ENCODE measurements at places on chromosomes 2 and 18. TPM values are rescaled to one million over a fixed set of nuclear protein-coding genes. Genes with fewer than 3 reads are reported as not detected.

DNA sequence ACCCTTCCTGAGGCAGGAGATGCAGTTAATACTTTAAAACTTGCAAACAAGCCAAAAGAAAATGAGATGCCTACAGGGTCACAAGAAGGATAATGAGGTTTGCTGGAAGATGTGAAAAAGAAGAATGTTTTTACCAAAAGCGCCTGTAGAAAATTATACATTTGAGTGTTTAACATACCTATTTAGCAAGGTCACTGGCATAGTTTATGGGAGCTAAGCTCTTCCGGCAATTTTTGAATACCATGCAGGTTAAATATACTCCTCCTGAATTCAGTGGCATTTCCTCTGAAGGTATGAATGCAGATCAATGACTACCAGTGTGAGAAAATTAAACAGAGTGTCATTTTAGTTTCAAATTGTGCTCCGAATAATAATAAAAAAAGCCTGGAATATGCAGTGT is 21.2 kb upstream of the MAP3K20 start:
- no peak for DNase-seq
- H3K4me3 ChIP-seq: no peak overlapping the region
- no peaks in the 10 kb centered on the region for H3K4me1 ChIP-seq

DNA sequence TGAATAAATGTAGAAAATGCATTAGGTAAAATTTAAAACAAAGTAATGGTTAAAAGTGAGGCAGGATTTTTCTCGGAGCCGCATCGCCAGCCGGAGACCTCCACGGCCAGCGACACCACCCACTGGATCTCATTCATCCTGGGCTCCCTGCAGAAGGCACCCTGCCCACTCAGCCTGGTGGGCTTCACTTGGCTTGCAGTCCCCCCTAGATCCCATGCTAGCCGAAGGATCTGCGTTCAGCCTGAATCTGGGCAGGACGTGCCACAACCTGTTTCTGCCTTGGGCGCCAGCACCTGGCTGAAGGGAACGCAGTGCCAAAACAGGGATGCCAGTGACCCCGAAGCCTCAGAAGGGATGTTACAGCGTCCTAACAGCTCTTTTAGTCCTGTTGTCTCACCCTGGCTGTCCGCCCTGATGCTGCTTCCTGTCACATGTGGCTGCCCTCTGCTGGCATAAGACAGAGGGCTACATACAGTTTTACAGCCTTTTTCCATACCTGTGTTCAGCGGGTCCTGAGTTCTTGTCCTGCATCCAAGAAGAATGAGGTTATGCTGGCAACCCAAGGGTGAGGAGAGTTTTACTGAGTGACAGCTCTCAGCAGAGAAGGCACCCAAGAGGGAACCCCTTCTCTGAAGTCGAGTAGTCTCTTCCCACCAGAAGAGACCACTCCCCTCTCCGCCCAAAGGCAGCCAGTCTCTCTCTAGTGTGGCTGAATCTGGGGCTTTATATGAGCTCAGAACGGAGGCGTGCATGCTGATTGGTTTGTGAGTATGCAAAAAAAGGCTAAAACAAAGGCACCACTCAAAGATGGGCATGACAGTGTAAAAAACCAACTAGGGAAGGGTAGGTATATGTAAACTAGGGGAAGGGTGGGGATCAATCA is 173.1 kb upstream of the GYPC start:
- DNase-seq: no peak
- no peak overlapping the region for H3K27ac ChIP-seq
- H3K4me1 ChIP-seq: no peaks in the 10 kb centered on the region
- no peaks in the 10 kb centered on the region for H3K27me3 ChIP-seq
- H3K4me3 ChIP-seq: no peak overlapping the region

The NT5C1B gene
- total RNA-seq: not detected

DNA sequence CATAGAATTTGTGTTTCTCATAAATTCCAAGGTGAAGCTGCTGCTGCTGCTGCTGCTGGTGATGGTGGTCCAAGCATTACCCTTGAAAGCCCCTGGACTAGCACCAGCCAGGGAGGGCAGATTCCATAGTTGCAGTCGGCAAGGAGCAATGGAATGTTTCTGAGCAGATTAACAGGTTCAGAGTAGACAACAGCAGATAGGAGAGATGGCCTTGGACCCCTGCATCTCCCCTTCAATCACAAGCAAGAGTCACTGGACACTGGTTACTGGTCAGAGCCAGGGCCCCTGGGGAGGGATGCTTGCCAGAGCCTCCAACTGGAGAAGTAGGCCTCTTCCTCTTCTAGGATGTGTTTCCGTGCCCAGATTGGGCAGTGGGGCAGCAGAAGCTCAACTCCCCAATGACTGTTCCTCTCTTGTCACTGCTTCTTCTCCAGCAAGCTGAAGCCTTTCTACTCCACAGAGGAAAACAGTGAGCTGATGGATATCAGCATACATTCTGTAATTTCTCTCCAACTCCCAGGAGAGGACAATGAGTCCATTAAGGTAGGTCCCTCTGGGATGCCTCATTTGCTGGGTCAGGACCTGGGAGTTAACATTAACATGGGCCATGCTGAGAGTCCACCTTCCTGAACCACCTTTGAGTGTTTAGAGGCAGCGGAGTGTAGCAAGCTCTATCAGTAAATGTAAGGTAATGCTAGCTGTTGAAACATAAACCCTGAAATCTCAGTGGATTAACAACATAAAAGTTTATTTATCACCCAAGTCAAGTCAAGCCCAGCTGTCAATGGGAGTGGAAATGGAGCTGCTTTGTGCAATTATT is 35.3 kb downstream of the MROH2A start:
- no peak for DNase-seq
- H3K4me1 ChIP-seq: no peaks in the 10 kb centered on the region
- no peaks in the 10 kb centered on the region for H3K27me3 ChIP-seq
- H3K27ac ChIP-seq: no peak overlapping the region

- DNase-seq: peak; percentile 90
- H3K36me3 ChIP-seq: no peaks in the 10 kb centered on the region
- peaks cover 14% of the 10 kb centered on the region for H3K4me1 ChIP-seq
- H3K27ac ChIP-seq: peak overlapping the region; percentile 80
- H3K27me3 ChIP-seq: no peaks in the 10 kb centered on the region
Observed at GRCh38 chr2:42876326-42876751, 84.0 kb upstream of the HAAO start.

GRCh38 chr2:26807788-26808460 is 22.1 kb downstream of the CENPA start:
- H3K36me3 ChIP-seq: no peaks in the 10 kb centered on the region
- H3K4me3 ChIP-seq: no peak overlapping the region
- peak; percentile 18 for DNase-seq
- no peaks in the 10 kb centered on the region for H3K27me3 ChIP-seq
- H3K27ac ChIP-seq: no peak overlapping the region

The GPR45 gene
- not detected for total RNA-seq

The IL1RN gene
- 18.2 TPM for total RNA-seq

DNA sequence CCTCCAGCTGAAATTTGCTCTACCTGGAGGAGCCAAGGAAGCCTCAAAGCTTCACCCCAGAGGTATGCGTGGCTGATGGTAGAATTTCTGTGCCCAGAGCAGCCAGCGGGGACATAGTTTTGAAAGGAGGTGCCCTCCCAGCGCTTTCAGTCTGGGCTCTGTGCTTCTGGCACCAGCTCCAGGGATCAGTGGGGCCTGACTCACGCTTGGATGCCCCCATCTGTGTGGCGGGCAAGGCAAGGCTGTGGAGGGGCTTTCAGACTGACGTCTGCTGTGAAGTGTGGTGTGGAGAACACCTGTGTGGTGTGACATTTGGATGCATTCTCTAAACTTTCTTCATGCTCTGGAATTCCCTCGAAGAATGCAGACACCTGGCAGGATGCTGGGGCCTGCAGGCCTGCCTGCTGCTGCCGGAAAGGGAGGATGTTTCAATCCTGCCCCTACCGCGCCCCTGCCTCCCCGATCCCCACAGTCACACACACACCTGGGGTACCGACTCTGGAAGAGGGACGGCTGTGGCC is 84.1 kb downstream of the CTIF start:
- peaks cover 8% of the 10 kb centered on the region for H3K36me3 ChIP-seq
- no peaks in the 10 kb centered on the region for H3K4me1 ChIP-seq
- no peaks in the 10 kb centered on the region for H3K27me3 ChIP-seq
- H3K27ac ChIP-seq: no peak overlapping the region

GRCh38 chr2:12686708-12687283 is 29.9 kb upstream of the TRIB2 start:
- no peaks in the 10 kb centered on the region for H3K36me3 ChIP-seq
- no peaks in the 10 kb centered on the region for H3K27me3 ChIP-seq
- no peak overlapping the region for H3K27ac ChIP-seq

- no peaks in the 10 kb centered on the region for H3K36me3 ChIP-seq
- no peak overlapping the region for H3K4me3 ChIP-seq
- H3K4me1 ChIP-seq: peaks cover 4% of the 10 kb centered on the region
- no peak overlapping the region for H3K27ac ChIP-seq
- H3K27me3 ChIP-seq: no peaks in the 10 kb centered on the region
- no peak for DNase-seq
Observed at GRCh38 chr2:172375251-172375650, 52.1 kb upstream of the ITGA6 start.
